Stimulated activated CD8-positive, alpha-beta memory T cell treated with anti-CD3 and anti-CD28 coated beads, Interleukin-4, amount 100 ng/mL, for 1 hour (primary cell): ENCODE measurements at places on chromosomes 6 and 20.

- DNase-seq: no peak
Observed at GRCh38 chr20:32333988-32334885, 23.9 kb upstream of the ASXL1 start.

DNA sequence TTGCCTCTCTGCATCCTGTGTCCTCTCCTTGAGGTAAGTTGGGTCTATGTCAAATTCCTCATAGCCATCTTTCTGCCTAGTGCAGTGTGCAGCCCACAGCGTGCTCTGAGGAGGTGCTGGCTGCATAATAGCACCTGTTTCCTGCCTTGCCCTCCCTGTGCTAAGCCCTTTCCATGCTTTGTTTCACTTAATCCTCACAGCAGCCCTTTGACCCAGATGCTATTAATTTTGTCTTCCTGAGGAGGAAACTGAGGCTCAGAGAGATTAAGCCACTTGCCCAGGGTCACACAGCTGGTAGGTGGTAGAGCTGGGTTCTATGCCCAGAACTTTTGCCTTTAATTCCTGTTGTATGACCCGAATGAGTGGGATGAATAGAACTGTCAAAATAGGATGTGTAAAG lies 13.5 kb downstream of the FAM83D start:
- DNase-seq: no peak

GRCh38 chr6:111673532-111673931 lies 67.9 kb upstream of the TRAF3IP2 start:
- no peak for DNase-seq

DNA sequence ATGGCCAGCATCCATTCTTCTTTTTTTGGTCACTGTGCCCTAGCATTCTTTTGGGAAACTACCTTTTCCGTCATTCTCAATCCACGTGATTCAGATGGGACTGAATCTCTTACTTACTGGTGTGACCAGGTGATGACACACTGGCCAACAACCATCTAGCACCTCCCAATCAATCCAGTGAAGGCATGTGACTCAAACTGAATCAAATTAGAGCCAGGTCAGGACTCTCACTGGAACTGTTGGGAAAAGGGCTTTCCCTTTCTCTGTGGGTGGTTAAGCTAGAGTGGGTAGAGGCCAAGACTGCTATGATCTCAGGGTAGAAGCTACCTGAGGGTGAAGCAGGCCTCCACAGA lies 36.2 kb upstream of the ZMYND8 start:
- no peak for DNase-seq

- DNase-seq: no peak
Observed at GRCh38 chr6:113015249-113015648, 668.1 kb downstream of the RFPL4B start.
